Mesothelial cell of epicardium (in vitro differentiated cells): ENCODE measurements at places on chromosomes 1 and 21. TPM values are rescaled to one million over a fixed set of nuclear protein-coding genes. Genes with fewer than 3 reads are reported as not detected.

Gene WDR26
- 101 to 105 TPM (median 102 TPM) in 3 replicates for total RNA-seq

Gene LCE2B
- total RNA-seq, result not detected in 3 replicates

Gene TMEM82
- not detected in 3 replicates for total RNA-seq

- H3K27me3 ChIP-seq, result no peaks in the 10 kb centered on the region
- no peak overlapping the region for H3K4me3 ChIP-seq
- DNase-seq, result no peak
- H3K27ac ChIP-seq, result no peak overlapping the region
- no peaks in the 10 kb centered on the region for H3K36me3 ChIP-seq
Measured at GRCh38 chr1:75342786-75343185, 208.6 kb downstream of the LHX8 start.

GRCh38 chr1:161020509-161021164 is at the start of gene F11R:
TSS of gene F11R (minus strand) at chr1:161021152. CDS start at chr1:161021073, 79 bp downstream.
- peak within 1 kb of the TSS; percentile 100 for H3K27ac ChIP-seq
- peaks cover 45% of the 10 kb centered on the region for H3K4me1 ChIP-seq
- peaks cover 8% of the 10 kb centered on the region for H3K27me3 ChIP-seq
- DNase-seq, result peak; percentile 32

DNA sequence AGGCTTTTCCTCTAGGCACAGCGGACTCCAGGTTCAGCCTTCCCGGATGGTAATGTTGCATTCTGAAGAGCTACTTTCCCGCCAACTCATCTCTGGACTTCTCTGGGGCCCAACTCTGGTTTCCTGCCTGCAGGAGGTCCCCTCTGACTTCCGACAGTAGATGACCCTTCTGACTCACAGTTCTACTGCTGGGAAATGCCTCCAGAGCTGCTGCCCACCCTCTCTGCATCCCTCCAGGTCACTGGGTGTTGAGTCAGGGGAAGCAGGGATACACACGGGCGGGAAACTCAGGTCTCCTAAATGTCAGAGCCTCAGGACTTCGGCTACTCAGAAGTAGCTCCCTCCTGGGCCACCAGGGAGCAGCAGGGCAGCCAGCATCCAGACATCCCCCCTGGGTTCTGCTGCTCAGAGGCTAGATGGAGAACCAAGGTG is 2.1 kb upstream of the KIF21B start:
- H3K27ac ChIP-seq, result no peak overlapping the region
- no peak overlapping the region for H3K4me3 ChIP-seq
- H3K4me1 ChIP-seq, result peaks cover 36% of the 10 kb centered on the region
- H3K36me3 ChIP-seq, result no peaks in the 10 kb centered on the region

GRCh38 chr21:26925122-26925521 is 41.8 kb downstream of the ADAMTS5 start:
- no peaks in the 10 kb centered on the region for H3K4me1 ChIP-seq
- H3K36me3 ChIP-seq, result peaks cover 18% of the 10 kb centered on the region
- DNase-seq, result no peak
- no peaks in the 10 kb centered on the region for H3K27me3 ChIP-seq

DNA sequence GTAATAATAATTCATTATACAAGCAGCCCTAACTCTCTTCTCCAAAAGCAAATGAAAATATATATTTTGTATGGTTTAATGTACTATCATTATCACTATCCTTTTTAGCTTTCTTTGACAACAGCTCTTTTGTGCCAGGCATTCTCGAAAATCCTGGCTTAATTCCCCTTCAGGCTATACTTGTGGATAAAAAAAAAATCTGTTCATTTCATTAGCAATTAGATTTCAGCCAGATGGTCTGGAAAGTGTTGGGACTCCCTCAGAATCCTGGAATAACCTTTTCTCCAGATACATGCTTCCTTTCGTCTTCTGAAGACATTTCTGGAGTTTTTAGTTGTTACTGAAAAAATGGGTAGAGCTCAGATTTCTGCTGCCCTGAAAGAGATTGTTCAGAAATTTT is 83.4 kb upstream of the PLPPR4 start:
- no peaks in the 10 kb centered on the region for H3K27me3 ChIP-seq
- no peak overlapping the region for H3K4me3 ChIP-seq
- no peak overlapping the region for H3K27ac ChIP-seq
- peaks cover 11% of the 10 kb centered on the region for H3K4me1 ChIP-seq
- H3K36me3 ChIP-seq, result no peaks in the 10 kb centered on the region

- peak overlapping the region; percentile 96 for H3K27ac ChIP-seq
- H3K4me1 ChIP-seq, result peaks cover 86% of the 10 kb centered on the region
- no peaks in the 10 kb centered on the region for H3K27me3 ChIP-seq
- no peaks in the 10 kb centered on the region for H3K36me3 ChIP-seq
- no peak for DNase-seq
Measured at GRCh38 chr1:109786112-109786480, 22.4 kb upstream of the EPS8L3 start.

DNA sequence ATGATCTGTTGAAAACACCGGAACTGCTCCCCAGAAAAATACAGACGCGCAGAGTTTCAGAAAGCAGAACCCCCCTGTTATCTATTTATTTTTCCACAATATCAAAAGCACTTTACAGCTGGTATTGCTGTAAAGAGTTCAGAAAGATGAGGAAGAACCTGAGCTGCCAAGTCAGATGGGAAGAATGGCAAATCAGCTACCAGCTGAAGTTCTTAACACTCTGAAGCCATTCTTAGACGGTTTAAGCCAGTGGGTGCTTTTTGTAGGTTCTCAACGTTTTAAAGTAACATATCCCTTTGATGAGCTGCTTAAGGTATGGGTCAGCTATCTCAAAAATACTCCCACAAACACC is 714 bp upstream of the AKIRIN1 start:
- H3K4me1 ChIP-seq, result peaks cover 39% of the 10 kb centered on the region
- H3K36me3 ChIP-seq, result peaks cover 8% of the 10 kb centered on the region
- peak overlapping the region; percentile 74 for H3K27ac ChIP-seq
- peak overlapping the region; percentile 74 for H3K4me3 ChIP-seq
- DNase-seq, result no peak
- H3K27me3 ChIP-seq, result no peaks in the 10 kb centered on the region

GRCh38 chr1:53721088-53721487 is 17.9 kb downstream of the GLIS1 start:
- H3K27ac ChIP-seq, result no peak overlapping the region
- DNase-seq, result no peak
- no peak overlapping the region for H3K4me3 ChIP-seq
- H3K27me3 ChIP-seq, result peaks cover 12% of the 10 kb centered on the region

DNA sequence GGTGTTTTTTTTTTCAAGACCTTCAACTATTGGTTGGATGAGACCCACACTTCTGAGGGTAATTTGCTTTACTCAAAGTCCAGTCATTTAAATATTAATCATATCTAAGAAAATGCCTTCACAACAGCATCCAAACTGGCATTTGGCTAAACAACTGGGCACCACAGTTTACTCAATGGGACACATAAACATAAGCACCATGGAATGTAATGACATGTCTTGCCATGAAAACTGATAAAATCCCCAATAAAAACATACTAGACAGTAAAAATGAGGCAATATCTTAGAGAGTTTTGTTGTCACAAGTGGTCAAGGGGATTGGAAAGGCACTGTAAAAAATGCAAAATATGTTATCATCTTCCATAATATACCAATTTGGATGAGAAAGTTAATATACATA is 838.8 kb upstream of the ADAMTS5 start:
- H3K36me3 ChIP-seq, result no peaks in the 10 kb centered on the region
- H3K27ac ChIP-seq, result peak overlapping the region; percentile 3
- no peak for DNase-seq
- H3K4me3 ChIP-seq, result no peak overlapping the region
- H3K27me3 ChIP-seq, result no peaks in the 10 kb centered on the region
